ENCODE measurements at places on chromosomes 2 and 18.
A peak's percentile ranks its signal among the peaks of the same experiment; 100 is the strongest.

GRCh38 chr18:56999823-57000222 is 147.1 kb upstream of the BOD1L2 start:
- DNase-seq: no peak

GRCh38 chr18:79914614-79915160 is 36.8 kb downstream of the SLC66A2 start:
- no peak for DNase-seq

- DNase-seq: no peak
Measured at GRCh38 chr2:240990726-240991377, 7.6 kb upstream of the SNED1 start.

DNA sequence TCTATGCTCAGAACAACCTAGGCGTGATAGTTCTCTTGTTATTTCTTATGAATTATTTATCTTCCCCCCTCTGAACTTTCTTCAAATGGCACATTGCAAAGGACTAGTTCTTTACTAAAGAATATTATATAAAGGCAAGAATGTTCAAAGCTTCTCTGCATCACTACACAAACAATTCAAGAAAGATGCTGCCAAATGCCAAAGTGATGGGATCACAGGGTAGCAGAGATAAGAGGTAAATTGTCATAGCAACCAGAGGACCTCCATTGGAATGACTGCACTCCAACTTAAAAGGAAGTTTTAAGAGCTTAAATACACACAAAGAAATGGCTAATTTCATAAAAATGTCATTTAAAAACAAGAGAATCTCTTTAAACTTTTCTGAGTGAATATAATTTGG is 72.8 kb downstream of the AQP4 start:
- no peak for DNase-seq

DNA sequence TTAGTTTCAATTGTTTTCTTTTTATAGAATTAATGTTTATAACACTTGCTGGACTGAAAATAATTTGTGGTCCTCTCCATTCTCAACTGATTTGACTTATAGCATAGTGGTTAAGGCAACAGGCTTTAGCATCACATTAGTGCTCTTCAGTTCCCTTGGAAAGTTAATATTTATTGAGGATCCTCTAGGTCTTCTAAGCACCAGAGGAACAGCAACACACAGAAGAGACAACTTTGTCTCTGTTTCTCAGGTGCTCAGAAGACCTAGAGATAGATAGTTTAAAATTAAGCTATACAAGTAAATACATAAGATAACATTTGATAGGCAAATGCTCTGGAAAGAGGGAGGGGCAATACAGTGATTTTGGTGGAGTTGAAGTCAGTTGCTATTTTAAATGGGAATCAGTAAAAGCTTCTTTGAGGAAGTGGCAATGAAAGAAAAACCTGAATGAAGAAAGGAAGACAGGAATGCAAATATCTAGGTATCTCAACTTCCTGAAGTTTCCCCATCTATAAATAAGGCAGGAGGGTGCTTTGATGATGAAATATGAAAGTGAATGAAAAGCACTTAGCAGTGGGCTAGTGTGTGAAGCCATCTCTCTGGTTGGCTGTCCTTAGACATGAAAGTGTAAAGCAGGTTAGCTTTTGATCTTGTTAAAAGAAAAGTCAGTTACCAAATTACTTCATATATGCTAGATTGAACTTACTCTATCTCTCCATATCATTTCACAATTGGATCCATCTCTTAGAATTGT is 7.9 kb downstream of the NEUROD1 start:
- no peak for DNase-seq

DNA sequence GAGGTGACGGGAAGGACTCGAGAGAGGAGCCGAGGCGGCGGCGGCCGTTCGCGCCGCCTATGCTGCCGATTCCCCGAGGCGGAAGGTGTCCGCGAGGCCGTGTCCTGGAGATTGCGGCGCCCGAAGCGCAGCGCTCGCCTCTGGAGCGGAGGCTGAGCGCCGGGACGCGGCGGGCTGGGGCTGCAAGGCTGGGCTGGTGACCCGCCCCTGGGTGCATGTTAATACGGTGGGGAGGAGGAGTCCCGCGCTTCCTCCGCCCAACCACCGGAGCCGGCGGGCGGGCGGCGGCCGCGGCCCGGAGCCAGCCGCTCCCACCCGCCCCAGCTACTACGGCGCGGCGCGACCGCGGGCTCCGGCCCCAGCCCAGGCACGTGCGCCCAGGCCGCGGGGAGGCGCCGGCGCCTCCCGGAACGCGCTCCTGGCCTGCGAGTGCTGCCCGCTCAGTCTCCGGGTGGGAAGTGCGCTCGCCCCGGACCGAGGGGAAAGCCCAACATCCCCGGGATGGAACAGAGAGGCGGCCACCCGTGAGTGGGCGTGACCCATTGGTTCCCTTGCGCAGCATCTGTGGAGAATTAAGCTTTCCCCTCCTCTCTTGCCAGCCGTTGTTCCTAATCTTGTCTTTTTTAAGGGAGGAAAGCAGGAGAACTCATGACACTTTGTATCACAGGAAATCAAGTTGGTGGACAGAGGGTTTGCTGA is at the start of gene DLGAP1:
Gene DLGAP1, minus strand, starts transcription at position 195 of the 699 bp plus-strand sequence.
- DNase-seq: peak; percentile 33

GRCh38 chr18:28136071-28136470 is 40.9 kb downstream of the CDH2 start:
- DNase-seq: no peak

DNA sequence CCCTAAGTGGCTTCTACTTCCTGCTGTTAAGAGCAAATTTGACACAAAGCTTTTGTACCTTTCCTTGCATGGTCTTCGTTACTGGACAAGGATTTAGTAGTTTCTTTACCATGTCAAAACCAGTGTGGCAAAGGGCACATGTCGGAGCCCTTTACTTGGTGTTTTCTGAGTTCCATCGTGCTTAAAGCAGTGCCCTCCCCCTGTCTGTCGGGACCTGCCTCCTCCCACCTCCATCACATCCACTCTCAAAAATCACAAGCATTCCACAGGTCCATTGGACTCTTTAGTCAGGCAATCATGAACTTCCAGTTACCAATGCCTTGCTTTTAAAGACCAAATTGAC is 763 bp downstream of the CCDC141 start:
- DNase-seq: peak; percentile 39

DNA sequence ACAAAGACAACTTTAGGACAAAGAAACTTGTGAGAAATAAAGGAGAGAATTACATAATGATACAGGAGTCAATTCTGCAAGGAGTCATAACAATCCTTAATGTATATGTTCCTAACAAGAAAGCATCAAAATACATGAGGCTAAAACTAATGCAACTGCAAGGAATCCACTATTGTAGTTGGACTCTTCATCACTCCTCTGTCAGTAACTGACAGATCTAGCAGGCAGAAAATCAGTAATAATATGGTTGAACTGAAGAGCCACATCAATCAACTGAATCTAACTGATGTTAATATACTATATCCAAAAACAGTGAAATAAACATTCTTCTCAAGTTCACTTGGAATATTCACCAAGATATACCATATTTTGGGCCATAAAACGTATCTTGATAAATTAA is 1806.4 kb upstream of the CELF4 start:
- no peak for DNase-seq

DNA sequence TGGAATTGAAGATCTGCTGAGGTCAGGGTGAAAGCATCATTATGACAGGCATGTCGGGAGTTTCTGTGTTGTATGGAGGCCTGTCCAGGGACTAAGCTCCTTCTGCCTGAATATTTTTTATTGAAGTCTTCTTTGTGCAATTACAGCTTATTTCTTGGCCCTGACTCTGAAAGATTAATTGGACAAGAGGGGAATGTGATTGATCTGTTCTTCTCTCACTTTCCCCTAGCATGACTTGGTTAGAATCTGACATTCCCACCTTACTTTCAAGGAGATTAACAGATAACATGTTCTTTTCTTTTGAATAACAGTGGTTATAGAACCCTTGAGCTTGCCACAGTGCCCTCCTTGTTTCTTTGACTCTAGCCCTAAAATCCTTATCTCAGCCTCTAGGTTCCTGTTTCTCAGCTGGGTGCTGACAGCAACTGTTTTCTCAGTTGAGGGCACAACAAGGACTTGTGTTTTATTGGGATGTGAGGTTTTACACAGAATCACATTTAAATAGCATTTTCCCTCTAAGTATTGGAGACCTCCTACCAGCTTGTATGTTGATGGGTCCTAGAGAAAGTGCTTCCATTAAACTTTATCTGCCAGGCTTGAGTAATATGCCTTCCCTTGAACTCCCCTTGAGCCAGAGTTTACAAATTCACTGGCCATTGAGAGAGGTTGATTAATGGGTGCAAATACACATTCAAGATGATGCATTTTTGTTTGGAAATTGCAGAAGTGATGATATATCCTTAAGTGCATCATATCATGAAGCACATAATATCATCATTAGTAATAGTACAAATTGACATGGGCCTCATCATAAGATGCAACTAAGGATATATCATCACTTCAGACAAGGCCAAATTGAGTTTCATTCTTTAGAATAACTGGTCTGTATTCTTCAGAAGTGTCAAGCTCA is 12.5 kb downstream of the TTLL4 start:
- DNase-seq: no peak

DNA sequence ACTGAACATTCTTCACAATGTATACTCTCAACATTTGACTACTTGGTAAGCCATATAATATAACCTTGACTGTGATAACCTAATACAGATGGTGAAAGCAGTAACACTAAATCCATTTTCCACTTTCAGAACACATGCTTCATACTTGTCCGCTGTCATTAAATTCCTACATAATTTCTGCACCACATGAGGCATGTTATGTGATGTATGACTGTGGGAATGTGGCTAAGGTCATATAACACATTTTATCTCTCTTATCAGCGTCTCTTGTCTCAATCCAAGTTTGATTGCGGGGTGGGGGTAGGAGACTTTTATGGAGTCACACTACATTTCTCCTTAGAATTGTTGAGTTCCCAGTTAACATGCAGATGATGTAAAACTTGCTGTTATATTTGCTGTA is 110.9 kb downstream of the MTCL1 start:
- DNase-seq: no peak

DNA sequence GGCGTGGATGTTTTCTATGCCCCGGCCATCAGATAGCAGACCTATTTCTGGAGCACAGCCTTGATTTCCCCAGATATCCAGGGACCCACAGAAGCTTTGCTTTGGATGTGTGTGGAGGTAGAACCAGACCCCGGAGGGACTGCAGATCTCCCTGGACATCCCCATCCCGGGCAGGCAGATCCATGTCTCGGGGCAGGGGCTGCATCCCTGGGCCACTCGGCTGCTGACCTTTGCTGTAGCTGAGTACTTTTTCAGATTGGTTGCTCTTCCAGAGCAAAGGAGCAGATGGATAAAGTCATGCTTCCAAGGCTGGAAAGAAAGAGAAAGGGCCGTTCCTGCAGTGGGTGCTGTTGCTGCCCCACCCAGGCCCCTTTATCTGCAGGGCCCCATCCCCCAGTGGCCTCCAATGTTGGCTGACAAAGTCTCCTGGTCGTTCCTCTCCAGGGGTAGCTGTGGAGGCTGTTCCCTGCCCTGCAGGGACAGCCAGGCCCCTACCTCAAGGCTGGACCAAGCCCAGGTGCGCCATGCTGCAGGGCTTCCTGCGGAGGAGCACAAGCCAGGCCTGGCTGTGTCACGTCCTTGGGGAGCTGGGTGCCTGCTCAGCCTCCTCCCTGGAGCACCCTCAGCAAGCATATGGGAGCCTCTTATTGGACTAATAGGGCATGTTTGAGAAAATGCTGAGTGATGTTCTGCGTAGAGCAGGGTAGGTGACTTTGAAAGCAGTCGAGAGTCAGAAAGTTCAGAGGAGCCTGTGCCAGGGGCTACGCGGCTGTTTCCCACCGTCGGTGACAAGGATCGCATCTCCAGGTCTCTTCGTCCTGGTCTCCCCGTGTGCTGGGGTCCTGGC is 68.4 kb downstream of the TPO start:
- DNase-seq: no peak

DNA sequence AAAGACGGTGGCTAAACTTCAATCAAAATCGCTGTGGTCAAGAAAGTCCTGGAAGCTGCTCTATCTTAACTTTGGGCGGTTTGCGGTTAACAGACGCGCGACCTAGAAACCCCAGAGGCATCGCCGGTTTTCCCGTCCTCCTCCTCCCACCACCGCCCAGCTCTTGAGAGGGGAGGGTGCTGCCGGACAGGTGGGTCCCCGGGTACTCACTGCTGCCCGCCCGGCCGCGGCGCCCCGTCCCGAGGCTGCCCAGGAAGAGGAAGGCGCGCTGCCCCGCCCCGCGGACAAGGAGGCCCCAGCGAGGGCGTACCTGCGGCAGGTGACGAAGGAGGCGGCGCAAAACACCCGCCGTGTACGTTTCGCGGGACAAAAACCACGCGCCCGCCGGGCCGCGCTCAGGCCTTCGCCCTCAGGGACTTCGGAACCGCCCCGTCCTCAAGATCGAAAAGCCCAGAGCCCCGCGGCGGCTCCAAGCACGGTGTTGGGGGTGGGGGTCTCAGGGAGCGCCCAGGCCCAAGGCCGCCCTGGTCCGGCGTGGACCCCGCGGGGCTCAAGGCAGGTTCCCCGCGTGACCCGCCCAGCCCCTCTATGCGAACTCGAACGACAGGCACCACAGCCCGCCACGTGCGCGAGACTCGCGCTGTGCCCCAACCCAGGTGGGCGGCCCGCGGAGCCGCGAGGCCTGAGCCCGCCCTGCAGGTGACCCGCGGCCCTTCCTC is at the start of gene SH3YL1:
Gene SH3YL1, minus strand, starts transcription at position 259 of the 719 bp plus-strand sequence. Its CDS starts 48 bp downstream, at position 211.
- peak; percentile 72 for DNase-seq

- no peak for DNase-seq
Measured at GRCh38 chr2:135327146-135327545, 203.9 kb downstream of the ZRANB3 start.

DNA sequence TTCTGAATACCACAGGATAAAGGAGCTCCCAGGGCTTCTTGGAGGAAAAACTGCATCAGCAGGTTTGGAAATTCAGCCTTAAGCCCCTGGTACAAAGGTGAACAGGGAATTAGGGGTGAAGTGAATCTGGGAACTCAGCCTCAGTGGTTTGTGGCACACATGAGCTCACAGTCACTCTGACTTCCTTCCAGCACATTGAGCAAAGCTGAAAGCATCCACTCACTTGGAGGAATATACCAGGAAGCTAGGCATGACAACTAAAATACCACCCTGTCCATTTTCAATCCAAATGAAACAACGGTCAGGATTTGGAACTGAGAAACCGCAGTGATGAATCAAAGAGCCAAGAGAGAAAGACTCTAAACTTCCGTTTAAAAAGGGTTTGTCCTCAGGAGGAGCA is 216.1 kb downstream of the ICOS start:
- no peak for DNase-seq

- DNase-seq: peak; percentile 23
Measured at GRCh38 chr2:231905026-231905425, 21.2 kb downstream of the NPPC start.

DNA sequence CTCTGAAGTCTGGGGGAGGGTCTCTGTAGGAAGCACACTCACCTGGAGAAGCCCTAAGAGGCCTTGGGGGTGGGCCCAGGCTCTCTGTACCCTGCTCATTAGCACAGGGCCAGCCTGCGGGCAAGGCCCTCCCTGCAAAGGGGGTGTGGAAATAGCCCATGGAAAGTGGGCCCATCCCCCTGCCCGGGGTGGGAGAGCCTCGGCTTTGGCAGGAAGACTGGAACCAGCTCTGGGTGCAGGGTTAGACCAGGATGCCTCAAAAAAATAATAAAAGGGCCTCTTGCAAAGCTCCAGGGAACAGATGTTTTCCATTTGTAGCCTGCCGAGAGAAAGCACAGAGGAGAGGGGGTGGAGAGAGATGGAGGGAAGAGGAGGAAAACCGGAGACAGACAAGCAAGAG is 98.7 kb downstream of the STPG4 start:
- DNase-seq: no peak
